ENCODE measurements at places on chromosomes 5 and 9.
A peak's percentile ranks its signal among the peaks of the same experiment; 100 is the strongest.

DNA sequence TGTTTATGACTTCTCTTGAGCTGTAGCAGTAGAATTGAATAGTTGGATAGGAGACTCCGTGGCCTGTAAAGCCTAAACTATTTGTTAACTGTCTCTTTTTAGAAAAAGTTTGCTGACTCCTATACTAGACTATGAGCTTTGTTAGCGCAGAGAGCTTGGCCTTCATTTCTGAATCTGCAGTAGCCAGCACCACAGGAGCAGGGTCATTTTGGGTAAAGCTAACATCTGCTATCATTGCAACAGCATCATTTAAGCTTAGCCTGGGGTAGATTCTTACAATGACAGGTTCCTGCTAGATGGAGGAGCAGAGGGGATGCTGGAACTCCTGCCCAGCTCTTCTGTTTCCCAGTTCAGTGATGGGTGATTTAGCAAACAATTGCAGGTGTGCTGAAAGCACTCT lies 133.7 kb upstream of the ASTN2 start:
- no peak for DNase-seq

DNA sequence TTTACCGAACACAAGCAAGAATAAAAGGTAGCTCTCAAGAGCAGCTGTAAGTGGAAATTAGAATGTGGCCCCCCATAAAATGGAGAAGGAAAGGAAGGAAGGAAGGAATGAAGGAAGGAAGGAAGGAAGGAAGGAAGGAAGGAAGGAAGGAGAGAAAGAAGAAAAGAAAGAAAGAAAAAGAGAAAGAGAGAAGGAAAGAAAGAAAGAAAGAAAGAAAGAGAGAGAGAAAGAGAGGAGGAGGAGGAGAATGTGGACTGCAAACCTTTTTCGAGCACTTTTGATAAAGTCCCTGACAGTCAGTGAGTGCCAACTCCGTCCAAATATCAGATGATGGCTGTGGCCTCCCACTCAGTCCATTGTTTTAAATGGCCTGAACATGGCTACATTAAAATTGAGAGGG lies 53.8 kb upstream of the SNX2 start:
- no peak for DNase-seq

- DNase-seq = no peak
Observed at GRCh38 chr9:134189145-134189469, 24.7 kb upstream of the RNU6ATAC start.

GRCh38 chr5:42872865-42873264 lies 61.2 kb upstream of the SELENOP start:
- no peak for DNase-seq

- DNase-seq = peak; percentile 6
Observed at GRCh38 chr9:12723409-12724028, 30.3 kb downstream of the TYRP1 start.

- no peak for DNase-seq
Observed at GRCh38 chr5:56607074-56607473, 208.3 kb upstream of the MAP3K1 start.

- DNase-seq = no peak
Observed at GRCh38 chr9:34419716-34420504, 38.5 kb downstream of the FAM219A start.

- no peak for DNase-seq
Observed at GRCh38 chr5:91486638-91487037, 103.5 kb upstream of the ARRDC3 start.

GRCh38 chr5:141373673-141374317 lies at the start of gene PCDHGA6:
PCDHGA6 (plus strand) TSS chr5:141373891; CDS start chr5:141374084, 193 bp downstream.
- DNase-seq = no peak

GRCh38 chr5:31768784-31769183 lies 129.9 kb downstream of the PDZD2 start:
- no peak for DNase-seq

DNA sequence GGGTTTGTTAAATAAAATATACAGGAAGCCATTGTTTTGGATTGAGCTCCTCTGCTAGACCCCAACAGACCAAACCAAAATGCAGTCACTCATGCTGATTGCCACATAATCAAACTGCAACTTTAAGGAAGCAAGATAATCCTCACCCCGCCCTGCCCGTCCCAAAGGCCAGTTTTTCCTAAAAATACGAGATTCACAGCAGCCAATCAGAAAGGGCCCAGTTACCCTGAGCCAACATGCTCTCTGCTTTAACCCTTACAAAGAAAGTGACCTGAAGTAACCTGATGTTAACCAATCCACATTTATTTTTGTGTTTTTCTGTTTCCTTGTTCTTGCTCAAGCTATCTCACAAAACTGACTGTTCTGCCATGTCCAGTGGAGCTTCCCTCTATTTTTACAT lies 21.5 kb upstream of the RNF20 start:
- no peak for DNase-seq

- DNase-seq = no peak
Observed at GRCh38 chr9:113139225-113139829, 11.5 kb upstream of the SLC31A2 start.

DNA sequence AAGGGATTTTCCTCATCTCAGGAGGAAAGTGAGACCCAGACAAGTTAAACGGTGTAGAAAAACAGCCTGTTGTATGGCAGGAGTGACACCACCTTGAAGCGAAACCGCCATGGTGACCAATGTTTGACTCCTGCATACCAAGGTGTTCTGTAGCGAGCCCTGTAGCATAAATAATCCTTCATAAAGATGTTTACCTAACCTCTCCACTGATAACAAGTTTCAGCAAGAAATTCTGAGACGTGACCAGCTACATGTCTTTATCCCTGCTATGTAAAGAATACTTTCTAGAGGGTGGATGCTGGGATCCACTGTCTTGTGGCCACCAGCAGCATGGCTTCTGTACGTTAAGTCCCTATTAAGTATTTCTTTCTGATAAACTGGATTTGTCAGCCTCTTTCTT lies 148.1 kb downstream of the MPDZ start:
- DNase-seq = no peak

DNA sequence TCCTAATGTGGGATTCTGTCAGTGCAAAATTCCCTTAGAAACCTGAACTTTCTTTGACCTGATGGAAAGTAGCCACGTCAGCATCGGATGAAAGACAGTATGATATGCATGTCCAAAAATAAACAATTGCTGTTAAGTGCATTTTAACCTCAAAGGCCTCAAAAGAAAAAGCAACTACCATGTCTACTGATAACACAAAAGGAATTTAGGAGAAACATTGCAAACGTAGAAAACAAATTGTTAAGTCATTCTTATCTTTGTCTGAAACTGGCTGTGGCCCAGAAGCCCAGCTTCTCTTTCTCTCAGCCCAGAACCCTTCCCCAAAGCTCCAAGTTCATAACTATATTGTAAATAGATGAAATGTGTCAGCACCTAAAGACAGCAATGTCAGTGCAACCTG lies 11.1 kb upstream of the LHFPL2 start:
- no peak for DNase-seq

DNA sequence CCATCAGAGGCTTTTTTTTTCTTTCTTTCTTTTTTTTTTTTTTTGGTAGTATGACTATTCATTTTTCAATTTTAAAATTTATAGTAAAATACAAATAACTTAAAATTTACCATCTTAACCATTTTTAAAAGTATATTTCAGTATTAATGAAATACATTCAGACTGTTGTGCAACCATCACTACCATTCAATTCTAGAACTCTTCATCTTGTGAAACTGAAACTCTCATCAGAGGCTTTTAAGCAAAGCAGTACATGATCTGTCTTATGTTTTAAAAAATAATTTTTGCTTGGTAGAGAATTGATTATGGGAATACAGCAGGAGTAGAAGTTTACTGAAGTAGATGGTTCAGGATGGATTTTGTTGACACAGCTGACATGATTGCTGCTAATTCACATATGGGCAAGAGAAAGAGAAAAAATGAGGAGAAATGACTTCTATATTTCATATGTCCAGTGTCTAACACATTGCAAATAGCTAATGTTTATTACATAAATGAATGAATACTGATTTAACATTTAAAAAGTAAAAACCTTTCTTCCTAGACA lies 13.4 kb downstream of the ELOVL7 start:
- no peak for DNase-seq

- DNase-seq = no peak
Observed at GRCh38 chr5:129609710-129610109, 138.2 kb upstream of the MINAR2 start.

DNA sequence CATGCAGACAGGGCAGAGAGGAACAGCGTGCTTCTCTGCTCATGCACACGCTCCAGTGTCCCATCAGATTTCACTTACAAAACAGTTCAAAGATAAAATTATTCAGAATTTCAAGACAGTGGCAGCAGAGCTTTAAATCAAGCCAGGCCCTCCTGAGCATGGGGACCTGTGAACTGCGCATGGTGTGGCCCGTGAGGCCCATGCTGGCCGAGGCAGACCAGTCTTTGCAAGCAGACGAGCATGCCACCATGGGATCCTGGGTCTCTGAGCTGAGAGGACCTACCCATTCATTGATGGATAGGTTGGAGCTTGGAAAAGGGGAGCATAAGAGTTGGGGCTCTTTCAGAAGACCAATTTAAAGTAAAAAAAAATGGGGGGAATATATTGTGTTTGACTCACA lies 35.0 kb upstream of the SAP30L start:
- DNase-seq = no peak

GRCh38 chr9:72384710-72385485 lies 19.9 kb upstream of the ZFAND5 start:
- no peak for DNase-seq

GRCh38 chr5:142235050-142235797 lies 89.6 kb downstream of the SPRY4 start:
- no peak for DNase-seq

- DNase-seq = peak; percentile 8
Observed at GRCh38 chr5:9401786-9402472, 143.9 kb downstream of the SEMA5A start.

DNA sequence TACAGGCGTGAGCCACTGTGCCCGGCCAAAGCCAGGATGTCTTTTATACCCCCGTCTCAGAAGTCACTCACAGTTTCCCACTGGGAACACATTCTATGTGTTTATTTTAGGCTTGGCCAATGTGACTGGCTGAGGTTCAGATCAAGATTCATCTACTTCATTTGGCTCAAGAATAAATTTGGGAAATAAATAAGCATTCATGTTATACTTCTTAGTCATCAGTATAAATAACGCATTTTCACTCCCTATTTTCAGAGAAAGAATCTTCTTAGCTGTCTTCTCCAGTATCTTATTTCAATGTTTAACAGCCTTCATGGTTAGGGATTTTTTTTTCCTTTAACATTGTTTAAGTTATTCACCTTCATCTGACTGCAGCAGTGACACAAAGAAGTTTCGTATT lies 11.8 kb downstream of the S100Z start:
- DNase-seq = no peak

DNA sequence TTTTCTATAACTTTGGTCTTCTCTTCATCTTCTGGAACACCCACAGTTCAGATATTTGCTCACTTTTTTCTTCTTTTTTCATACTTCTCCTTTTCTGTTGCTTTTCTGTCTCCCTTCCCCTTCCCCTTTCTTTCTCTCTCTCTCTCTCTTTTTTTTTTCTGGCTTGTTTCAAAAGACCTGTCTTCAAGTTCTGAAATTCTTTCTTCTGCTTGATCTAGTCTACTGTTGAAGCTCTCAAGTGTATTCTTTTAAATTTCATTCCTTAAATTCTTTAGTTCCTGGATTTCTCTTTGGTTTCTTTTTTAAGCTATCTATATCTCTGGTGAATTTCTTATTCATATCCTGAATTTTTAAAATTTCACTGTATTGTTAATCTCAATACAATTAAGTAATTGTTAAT lies 11.2 kb downstream of the ALG2 start:
- DNase-seq = no peak

- no peak for DNase-seq
Observed at GRCh38 chr9:134293031-134293521, 33.2 kb upstream of the RXRA start.

- peak; percentile 72 for DNase-seq
Observed at GRCh38 chr5:171420431-171421241, 1.2 kb downstream of the FGF18 start.

DNA sequence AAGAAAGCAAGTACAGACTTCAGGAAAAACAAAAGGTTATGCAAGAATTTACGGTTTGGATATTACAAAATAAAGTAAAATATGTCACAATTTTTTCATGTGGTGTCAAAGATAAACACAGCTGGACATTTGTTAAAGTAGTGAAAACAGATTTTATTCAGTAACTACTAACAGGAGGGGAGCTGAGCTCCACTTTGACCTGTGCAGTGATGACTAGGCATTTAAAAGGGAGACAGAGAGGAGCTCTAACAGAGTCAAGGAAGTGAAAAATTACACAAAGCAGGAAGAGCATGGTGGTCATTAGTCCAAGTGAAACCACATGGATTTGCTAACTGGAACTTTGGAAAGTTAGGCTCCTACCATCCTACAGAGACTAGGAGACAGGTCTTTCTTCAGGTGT lies 263.6 kb upstream of the PCSK5 start:
- no peak for DNase-seq

DNA sequence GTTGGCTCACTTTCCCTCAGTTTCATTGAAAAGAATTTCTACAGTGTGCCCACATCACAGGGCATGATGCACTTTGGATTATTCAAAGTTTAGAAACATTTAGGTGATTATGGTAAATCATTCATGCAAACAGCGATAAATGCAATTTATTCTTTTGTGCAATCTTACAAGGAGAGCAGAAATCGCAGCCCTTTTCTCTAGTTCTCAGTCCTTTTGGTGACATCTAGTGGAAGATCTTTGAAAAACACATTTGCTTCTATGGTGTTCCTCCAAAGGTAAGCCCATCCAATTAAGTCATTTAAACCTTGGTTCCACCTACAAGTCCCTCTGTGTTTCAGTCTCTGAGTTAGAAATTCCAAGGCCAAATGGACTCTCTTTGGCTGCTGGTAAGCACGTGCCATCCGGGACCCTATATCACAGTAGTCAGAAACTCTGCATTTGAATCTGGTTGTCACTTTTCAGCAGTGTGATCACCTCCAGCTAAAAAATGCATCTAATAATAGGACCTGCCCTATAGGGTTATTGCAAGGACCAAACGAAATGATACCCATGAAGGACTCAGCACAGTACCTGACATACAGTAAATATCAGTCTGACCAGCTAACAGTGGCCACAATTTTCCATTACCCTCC lies 66.4 kb downstream of the MACROH2A1 start:
- DNase-seq = peak; percentile 83

- no peak for DNase-seq
Observed at GRCh38 chr5:178529080-178529479, 61.1 kb downstream of the COL23A1 start.

- no peak for DNase-seq
Observed at GRCh38 chr5:112892776-112893175, 29.3 kb downstream of the REEP5 start.

DNA sequence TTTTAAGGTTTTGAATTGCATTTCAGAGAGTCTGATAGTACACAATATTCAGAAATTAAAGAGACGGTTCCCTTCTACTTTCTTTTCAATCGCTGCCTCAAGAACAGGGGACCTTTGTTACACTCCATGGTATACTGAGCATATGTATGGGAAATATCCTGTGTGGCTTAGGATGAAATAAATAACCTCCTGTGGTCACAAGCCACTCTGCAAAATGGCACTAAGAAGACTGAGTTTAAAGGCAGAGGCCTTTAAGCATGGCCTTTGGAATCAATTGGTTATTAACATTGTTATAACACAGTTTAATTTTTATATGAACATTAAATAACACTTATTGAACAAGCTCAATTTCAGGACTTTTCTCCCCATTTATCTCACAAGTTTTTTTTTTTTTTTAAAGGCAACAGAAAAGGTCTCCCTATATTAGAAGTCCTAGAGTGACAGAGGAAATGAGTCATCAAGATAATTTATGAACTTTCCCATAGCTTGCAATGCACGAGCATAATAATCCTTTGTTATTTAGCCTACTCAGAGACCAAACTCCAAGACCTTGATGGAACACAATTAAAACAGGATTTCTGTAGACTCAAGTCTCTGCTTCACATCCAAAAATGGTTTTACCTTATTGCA lies 341.9 kb downstream of the TMEM167A start:
- no peak for DNase-seq

GRCh38 chr5:1881098-1881572 lies 1.6 kb downstream of the IRX4 start:
- DNase-seq = no peak
